Lung microvascular endothelial cell (primary cell): ENCODE measurements at places on chromosomes 12 and 14.

- no peak for DNase-seq
These were observed 499.7 kb downstream of the EGLN3 start for GRCh38 chr14:33451211-33451610.

DNA sequence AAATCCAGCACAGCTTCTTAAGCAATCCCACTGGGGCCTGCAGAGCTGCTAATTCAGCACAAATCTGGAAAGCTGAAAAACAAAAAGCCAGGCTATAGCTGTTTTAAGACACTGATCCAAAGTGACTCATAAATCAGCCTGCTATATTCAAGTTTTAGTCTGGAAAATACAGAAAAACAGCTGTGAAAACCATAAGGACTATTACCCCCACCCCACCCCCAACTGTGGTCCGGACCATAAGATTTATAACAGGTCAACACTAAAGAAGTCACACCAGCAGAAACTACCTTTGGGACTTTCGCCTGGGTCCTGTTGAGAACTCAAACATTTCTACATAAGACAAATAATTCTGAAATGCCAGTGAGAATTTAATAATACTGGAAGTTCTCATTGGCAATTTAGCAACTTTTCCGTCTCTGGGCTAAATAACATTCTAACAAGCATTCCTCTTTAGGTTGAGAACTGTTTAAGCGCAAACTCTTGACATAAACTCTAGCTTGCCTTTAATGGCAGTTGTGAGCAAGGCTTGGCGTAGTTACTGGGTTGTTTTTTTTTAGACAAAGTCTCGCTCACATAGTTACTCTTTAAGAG, 3.3 kb downstream of the LRIG3 start:
- DNase-seq: peak; percentile 33

GRCh38 chr14:97277711-97278110, 480.5 kb downstream of the VRK1 start:
- DNase-seq: no peak

GRCh38 chr14:55245657-55246268, 25.5 kb upstream of the FBXO34 start:
- peak; percentile 52 for DNase-seq

DNA sequence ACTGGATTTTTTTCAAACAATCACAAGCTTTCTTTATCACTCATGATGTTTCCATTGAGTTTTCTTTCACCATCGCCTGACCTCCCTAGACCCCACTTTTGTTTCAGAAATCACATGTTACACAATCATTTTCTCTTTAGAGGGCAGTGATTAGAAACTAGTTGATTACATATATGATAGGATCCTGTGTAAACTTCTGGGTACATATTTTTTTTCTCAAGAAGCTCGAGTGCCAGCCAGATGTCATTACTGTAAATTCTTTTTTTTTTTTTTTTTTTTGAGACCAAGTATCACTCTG, 62.4 kb upstream of the PSMA6 start:
- DNase-seq: no peak

- DNase-seq: peak; percentile 74
These were observed 6.5 kb downstream of the ZBTB1 start for GRCh38 chr14:64510825-64511671.

DNA sequence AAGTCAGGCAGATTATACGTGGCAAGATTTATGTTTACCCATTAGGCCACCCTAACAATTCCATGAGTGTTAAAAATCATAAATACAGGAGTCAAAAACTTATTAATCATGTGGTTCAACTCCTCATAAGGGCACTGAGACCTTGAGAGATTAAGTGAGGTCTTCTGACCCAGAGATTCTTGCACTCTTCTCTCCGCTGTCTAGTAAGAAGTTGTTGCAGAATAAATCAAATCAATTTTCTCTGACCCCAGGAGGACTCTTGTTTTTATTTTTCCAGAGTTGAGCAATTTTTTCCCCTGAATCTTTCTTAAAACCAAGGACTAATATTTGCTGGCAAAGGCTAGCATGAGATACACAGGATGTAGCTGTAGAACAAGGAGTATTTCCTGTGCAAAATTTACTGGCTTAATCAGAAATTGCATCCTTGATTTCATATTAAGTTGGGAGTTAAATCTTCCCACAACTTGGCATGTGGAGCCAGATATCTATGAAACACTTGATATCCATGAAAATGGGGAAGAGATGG, 90.9 kb upstream of the PTHLH start:
- DNase-seq: no peak

GRCh38 chr12:65962921-65963861, 138.9 kb downstream of the HMGA2 start:
- peak; percentile 68 for DNase-seq

DNA sequence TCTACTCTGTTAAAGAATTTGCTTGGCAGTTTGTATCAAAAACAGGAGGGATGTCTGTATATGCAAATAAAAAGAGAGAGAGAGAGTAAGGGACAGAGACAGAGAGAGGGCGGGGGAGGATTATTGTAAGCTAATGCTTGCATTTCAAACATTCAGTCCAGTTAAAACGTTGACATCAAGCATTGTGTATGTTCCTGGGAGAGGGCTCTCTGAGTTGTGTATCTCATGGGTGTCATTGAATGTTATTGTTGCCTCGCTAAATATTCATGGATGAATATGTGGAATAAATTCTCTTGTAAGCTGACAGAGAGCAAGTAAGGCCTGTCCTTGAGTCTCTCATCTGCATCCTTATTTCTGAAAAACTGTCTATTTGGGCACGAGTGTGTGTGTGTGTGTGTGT, 78.8 kb upstream of the VRK1 start:
- no peak for DNase-seq

DNA sequence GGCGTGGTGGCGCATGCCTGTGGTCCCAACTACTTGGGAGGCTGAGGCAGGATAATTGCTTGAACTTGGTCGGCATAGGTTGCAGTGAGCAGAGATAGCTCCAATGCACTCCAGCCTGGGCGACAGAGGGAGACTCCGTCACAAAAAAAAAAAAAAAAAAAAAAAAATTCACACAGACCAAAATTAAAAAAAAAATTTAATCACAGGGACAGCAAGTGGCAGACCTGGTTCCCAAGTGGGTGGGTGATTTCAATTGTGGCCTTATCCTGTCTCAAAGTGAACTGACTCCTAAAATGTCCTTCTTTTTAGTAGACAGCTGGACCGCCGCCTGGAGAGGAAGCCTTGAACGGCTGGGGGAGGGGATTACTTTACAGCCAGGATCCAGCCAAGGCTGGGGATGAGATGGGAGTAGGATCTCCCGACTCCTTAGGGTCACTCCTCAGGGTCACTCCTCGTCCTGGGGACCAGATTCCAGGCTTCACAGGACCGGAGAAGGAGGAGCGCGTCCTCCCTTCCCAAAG, 1.5 kb upstream of the KCNH3 start:
- no peak for DNase-seq

DNA sequence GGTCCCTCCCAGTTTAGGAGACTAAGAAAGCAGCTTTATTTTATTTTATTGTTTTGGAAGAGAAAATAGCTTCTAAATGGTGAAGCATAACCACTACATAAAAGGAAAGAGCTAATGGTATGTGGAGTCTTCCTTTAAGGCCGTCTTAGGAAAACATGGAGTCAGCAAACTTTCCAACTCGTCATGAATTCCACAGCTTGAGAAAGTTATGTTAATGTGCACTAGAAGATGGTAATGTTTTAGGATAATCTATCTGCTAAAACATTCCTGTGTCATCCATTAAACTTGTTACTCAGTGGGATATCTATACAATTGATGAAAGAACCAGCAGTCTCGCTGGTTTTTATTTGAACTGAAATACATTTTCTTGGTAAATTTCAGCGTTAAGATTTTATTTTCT, 448.4 kb upstream of the SEL1L start:
- DNase-seq: no peak

GRCh38 chr12:28374556-28374955, 184.3 kb downstream of the CCDC91 start:
- DNase-seq: no peak

DNA sequence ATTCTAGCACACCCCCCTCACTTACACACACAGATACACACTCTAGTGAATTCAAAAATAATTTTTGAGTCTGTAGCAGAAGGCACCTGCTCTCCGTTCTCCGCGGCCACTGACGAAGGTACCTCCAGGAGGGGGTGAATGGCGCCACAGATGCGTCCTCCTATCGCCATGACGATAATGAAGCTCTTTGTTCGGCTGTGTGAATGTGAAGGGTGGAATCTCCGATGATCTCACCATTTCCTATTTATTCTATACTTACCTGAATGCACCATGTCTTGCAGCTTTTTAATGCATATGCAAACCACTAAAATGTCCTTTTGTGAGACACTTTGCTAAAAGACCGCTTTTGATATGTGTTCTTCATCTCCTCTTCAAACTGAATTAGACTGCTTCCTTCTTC, 162.7 kb downstream of the EGLN3 start:
- DNase-seq: no peak

GRCh38 chr14:80567905-80568536, 356.7 kb upstream of the DIO2 start:
- DNase-seq: no peak
